ENCODE measurements at places on chromosomes 5 and 9.

- no peak for DNase-seq
Measured at GRCh38 chr5:135059000-135059923, 25.2 kb upstream of the PITX1 start.

GRCh38 chr9:103680581-103680980 lies 413.5 kb upstream of the SMC2 start:
- DNase-seq, result no peak

GRCh38 chr5:168163966-168164365 lies 127.5 kb upstream of the WWC1 start:
- no peak for DNase-seq

GRCh38 chr5:36723912-36724311 lies 117.5 kb downstream of the SLC1A3 start:
- DNase-seq, result no peak

DNA sequence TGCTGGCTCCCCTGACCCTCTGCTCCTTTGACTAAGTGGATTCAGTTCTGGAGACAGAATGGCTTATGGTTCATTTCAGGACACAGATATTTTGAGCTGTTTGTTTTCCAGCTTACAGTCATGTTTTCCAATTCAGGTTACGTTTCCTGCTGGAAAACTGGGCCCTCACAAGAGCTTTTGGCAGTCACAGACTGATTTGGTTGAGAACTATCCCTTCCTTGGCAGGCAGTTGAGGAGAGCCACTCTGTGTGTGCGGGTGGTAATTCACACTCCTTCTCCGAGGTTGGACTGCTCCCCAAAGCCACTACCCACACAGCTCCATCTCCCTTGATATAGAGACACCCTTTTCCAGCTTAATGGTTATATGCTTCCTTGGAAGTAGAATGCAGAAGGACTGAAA lies 534.5 kb downstream of the TMEM38B start:
- no peak for DNase-seq

- DNase-seq, result no peak
Measured at GRCh38 chr9:121966706-121967105, 126.4 kb downstream of the TTLL11 start.

DNA sequence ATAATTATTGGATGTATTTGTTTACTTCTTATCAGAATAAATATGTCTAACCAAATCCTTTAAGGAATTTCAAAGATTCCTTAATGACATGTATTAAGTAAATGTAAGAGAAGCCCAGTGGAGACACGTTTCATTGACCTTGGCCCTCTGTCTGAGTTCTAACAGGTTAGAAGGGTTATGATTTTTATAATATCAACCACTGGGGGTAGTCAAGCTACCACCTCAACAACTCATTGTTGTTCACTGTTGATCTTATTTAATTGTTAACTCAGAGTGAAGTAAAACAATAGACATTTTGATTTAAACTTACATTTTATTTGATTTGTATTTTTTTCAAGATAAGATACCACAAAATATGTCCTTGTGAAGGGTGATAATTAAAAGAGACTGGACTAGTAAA lies 499.2 kb upstream of the COX7C start:
- no peak for DNase-seq

GRCh38 chr5:63055421-63055820 lies 476.8 kb downstream of the LRRC70 start:
- no peak for DNase-seq

Measured in stimulated activated CD4-positive, alpha-beta T cell treated with anti-CD3 and anti-CD28 coated beads, Interleukin-4, amount 100 ng/mL, for 48 hours (primary cell).